Activated naive CD4-positive, alpha-beta T cell treated with anti-CD3 and anti-CD28 coated beads for 36 hours (primary cell): ENCODE measurements at places on chromosomes 16 and 17. TPM values are rescaled to one million over a fixed set of nuclear protein-coding genes. Genes with fewer than 3 reads are reported as not detected.

The BPTF gene
- total RNA-seq = 61.9 TPM

DNA sequence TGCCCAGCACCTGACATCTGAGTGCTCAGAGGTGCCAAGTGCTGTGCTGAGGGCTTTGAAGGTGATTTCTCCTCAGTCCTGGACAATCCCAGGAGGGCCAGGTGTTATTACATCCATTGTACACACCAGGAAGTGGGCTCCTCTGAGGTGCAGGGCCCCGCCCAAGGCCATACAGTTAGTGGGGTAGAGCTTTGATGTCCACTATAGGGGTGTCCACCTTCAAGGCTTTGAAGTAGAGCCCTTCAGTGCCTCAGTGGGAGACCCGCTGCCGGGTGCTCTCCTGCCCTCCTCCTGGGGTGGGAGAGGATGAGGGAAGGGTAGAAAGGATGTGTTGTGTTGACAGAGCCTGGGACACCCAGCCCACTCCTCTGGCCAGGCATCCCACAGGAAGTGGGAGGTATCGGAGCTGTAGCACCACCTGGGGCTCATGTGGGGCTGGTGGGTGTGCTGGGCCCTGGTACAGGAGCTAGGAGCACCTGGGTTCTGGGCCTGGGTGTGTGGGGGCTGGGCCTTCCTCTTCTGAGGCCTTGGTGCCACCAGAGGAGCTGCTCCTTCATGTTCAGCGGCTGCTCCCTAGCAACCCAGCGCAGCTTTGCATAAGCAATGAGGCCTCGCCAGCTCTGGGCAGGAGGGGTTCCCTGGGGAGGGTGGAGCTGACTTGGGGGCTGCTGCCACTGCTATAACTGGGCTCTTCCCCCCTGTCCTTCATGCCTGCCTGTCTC lies 7.4 kb downstream of the LASP1 start:
- DNase-seq = peak; percentile 66

GRCh38 chr16:31181102-31181830 lies 1.3 kb downstream of the FUS start:
- peak; percentile 62 for DNase-seq

DNA sequence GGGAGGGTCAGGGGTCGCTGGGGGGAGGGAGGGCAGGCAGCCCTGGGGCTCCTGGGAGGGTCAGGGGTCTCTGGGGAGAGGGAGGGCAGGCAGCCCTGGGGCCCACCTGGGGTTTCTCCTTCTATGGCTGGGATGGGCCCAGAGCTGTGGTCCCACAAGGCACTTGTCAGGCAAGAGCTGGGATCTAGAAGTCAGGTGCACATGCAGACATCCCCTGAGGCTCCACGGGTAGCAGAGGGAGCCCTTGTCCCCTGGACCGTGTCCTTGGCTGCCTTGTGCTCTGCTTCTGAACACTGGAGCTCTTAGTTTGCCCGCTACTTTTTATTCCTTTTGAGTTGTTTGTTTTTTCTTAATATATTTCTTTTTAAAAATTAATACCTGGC lies 1.8 kb downstream of the TUBB3 start:
- no peak for DNase-seq

- DNase-seq = no peak
Observed at GRCh38 chr16:79587897-79588296, 12.6 kb downstream of the MAF start.

- DNase-seq = no peak
Observed at GRCh38 chr17:73272906-73273218, 11.2 kb upstream of the CPSF4L start.

DNA sequence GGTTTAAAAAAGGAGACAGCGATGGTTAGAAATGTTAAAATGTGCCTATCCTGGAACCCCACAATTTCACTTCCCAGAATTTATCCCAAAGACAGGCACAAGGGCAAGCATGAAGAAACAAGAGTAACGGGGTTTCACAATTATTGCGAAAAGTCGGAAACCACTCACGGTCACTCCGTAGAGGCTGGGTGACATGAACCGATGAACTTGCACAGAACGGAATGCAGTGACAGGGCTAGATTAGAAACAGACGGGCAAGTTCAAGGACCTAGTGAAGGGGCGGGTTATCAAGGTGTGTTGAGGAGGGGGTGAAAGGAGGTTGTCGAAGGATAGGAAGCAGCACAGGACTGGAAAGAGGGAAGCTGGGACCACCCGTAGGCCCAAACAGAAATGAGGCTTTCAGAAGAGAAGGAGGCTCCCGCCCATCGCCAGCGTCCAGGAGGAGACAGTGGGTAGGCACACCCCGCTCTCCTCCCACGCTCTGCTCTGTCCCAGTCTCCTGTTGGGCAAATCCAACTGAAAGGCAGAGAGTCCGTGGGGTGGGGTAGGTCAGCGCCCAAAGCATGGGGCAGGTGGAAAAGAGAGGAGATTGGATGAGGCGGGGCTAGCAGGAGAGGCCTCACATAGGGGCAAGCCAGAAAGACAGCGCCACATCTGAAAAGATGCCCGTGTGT lies 47.4 kb upstream of the JPH3 start:
- no peak for DNase-seq

DNA sequence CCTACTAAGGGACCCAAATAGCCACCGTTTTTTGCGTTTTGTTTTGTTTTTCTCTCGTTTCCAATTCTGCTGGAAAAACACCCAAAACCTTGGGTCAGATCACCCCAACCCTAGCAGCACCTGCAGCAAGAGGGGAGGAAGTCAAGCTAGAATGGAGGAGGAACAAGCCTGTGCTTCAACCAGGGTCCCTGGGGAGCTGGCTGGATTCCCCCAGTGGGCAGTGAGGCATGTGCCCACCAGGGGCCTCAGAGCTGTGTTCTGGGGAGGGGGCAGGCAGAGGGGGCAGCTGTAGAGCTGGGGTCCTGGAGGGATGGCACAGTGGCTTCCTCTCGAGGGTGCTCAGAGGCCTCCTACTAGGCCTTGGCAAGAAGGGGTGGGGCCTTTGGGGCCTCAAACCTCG lies 6.5 kb downstream of the CD79B start:
- no peak for DNase-seq

DNA sequence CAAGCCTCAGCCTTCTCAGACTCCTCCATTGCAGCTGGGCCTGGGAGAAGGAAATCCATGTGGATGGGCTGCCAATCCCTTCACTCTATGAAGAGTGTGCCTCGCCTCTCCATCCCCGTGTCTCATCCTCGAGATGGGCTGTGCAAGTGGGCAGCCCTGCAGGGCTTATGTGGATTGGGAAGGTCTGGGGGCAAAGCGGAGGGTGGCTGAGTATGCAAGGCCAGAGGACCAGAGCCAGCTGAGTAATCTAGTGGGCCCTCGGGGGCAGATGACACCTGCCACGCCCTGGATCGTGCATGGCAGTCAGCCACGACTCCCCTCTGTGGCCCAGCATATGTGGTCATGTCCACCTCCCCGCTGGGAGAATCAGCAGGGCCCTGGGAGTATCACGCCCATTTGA lies 78.9 kb downstream of the IRX5 start:
- DNase-seq = no peak
